Keratinocyte (primary cell): ENCODE measurements at places on chromosomes 11 and 22.
A peak's percentile ranks its signal among the peaks of the same experiment; 100 is the strongest.

DNA sequence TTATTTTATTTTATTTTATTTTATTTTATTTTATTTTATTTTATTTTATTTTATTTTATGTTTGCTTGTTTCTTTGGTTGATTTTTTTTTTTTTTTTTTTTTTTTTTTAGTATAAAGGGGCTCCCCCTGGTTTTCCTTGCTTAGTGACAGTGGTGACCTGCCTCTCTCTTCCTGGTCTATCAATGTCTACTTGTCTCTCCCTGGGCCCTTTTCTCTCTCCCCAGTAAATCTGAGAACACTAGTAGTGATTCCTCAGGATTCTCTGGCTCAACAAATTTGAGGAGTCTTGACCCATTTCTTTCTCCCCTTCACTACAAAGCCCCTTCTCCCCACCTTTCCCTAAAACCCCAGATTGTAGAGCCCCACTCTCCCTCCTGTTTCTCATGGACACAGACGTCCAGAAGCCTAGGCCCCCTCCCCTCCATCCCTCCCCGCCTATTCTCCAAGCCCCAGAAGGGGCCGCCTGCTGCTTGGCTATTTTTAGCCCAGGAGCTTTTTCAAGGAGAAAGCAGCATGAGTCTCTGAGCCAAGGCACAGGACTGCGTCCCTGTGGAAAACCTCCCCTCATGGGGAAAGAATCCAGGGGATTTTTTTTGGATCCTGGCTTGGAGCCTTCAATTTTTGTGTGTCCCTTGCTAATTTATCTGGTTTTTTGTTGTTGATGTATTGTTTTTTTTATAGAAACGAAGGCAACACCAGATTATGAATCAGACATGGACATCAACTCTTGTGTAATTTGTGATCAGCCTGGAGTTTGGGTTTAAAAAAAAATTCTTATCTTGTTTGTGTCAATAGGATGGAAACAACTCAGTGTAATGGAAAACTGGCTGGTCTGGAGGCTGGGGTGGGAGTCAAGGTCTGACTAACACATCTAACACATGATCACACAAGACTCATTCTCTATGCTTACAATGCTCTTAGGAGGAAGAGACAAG, 17.5 kb upstream of the ACCSL start:
- H3K27ac ChIP-seq, result no peak overlapping the region
- no peak overlapping the region for H3K4me3 ChIP-seq
- H3K4me1 ChIP-seq, result no peaks in the 10 kb centered on the region
- no peak for DNase-seq

- no peak overlapping the region for H3K27ac ChIP-seq
- peaks cover 2% of the 10 kb centered on the region for H3K36me3 ChIP-seq
- H3K4me1 ChIP-seq, result no peaks in the 10 kb centered on the region
- no peak for DNase-seq
- no peak overlapping the region for H3K4me3 ChIP-seq
- no peaks in the 10 kb centered on the region for H3K27me3 ChIP-seq
Measured at GRCh38 chr11:66789097-66789890, 53.9 kb upstream of the RCE1 start.

DNA sequence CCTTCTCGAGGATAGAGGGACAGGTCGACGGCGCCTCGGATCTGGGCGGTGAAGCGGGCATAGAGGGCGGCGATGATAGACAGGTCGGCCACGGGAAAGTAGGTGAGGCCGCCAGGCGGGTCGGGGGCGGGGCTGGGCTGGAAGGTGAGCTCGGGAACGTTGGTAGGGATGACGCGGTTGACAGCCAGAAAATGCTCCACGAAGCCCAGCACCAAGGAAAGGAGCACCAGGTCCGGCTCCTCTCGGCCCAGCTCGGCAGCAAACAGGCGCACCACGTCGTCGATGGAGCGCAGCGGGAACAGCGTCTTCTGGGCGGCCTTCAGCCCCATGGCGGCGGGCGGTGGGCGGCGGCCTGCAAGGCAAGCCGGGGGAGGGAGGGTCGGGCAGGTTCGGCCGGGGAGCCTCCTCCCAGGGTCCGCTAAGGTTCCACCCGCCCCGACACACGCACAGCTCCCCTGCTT, 540 bp downstream of the MEN1 start:
- peak overlapping the region; percentile 31 for H3K27ac ChIP-seq
- peaks cover 13% of the 10 kb centered on the region for H3K36me3 ChIP-seq
- H3K4me3 ChIP-seq, result peak overlapping the region; percentile 97
- peak; percentile 25 for DNase-seq
- H3K27me3 ChIP-seq, result no peaks in the 10 kb centered on the region

- DNase-seq, result no peak
- no peaks in the 10 kb centered on the region for H3K27me3 ChIP-seq
- H3K27ac ChIP-seq, result peak overlapping the region; percentile 93
- peaks cover 17% of the 10 kb centered on the region for H3K36me3 ChIP-seq
- H3K4me1 ChIP-seq, result peaks cover 36% of the 10 kb centered on the region
- H3K4me3 ChIP-seq, result no peak overlapping the region
Measured at GRCh38 chr11:62708392-62708791, 916 bp downstream of the GNG3 start.

GRCh38 chr11:83241291-83241946, 44.7 kb downstream of the CCDC90B start:
- H3K4me1 ChIP-seq, result no peaks in the 10 kb centered on the region
- no peaks in the 10 kb centered on the region for H3K27me3 ChIP-seq
- H3K36me3 ChIP-seq, result no peaks in the 10 kb centered on the region
- H3K27ac ChIP-seq, result no peak overlapping the region
- peak; percentile 23 for DNase-seq

- no peak overlapping the region for H3K4me3 ChIP-seq
- peak overlapping the region; percentile 50 for H3K27ac ChIP-seq
- DNase-seq, result no peak
- H3K27me3 ChIP-seq, result no peaks in the 10 kb centered on the region
- no peaks in the 10 kb centered on the region for H3K36me3 ChIP-seq
Measured at GRCh38 chr11:9693801-9694553, 30.1 kb downstream of the SWAP70 start.

GRCh38 chr11:108733479-108734116, 68.7 kb downstream of the DDX10 start:
- H3K36me3 ChIP-seq, result no peaks in the 10 kb centered on the region
- no peaks in the 10 kb centered on the region for H3K27me3 ChIP-seq
- H3K4me1 ChIP-seq, result peaks cover 18% of the 10 kb centered on the region
- no peak overlapping the region for H3K4me3 ChIP-seq
- no peak overlapping the region for H3K27ac ChIP-seq
- no peak for DNase-seq

DNA sequence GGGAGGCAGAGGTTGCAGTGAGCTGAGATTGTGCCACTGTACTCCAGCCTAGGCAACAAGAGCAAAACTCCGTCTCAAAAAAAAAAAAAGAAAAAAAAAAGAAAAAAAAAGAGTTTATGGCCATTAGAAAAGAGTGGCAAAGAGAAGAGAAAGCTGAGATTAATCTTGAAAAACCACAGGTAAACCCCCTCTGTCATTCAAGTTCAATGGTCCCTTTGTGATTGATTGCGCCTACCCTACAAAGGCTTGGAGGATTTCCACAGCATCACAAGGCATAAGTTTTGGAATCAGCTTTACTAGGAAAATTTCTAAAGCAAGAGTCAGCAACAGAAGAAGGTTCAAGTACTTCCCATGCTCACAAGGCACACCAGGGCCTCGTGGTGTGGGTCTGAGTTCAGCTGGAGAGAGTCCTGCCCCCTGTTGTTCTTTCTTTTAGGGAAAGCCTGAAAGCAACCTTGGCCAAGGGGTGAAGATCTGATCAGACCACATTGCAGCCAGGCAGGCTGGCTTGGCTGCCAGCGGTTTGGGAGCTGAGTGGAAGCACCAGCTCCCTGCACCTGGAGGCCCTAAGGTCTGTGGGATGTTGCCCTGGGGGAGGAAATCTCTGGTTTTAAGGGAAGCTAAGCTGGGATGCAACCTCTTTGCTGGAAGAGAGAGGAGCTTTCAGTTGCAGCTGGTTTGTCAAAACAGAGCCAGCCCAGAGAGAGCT, 41.8 kb downstream of the SLN start:
- no peaks in the 10 kb centered on the region for H3K4me1 ChIP-seq
- DNase-seq, result no peak
- H3K36me3 ChIP-seq, result no peaks in the 10 kb centered on the region
- H3K4me3 ChIP-seq, result no peak overlapping the region

DNA sequence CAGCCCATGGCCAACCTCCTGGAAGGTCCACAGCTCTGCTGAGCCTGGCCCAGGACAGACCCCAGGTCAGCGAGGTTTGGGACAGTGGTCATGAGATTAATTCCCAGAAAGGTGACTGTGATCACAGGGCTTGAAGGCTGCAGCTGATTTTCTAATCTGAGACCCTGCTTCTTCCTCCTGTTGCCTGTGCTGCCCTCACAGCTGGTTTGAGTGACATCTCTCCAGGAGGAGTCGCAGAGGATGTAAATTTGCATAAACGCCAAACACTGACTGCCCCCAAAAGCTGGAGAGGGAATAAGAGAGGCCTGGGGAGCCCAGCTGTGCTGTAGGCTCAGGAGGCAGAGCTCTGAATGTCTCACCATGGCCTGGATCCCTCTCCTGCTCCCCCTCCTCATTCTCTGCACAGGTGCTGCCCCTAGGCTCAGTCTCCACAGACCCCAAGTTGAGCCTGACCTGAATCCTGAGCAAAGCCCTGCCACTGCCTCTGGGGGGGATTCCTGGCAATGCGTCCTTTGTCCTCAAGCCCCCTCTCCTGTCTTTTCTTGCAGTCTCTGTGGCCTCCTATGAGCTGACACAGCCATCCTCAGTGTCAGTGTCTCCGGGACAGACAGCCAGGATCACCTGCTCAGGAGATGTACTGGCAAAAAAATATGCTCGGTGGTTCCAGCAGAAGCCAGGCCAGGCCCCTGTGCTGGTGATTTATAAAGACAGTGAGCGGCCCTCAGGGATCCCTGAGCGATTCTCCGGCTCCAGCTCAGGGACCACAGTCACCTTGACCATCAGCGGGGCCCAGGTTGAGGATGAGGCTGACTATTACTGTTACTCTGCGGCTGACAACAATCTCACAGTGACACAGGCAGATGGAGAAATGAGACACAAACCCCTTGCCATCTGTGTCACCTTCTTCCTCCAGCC, 23.8 kb downstream of the GGTLC2 start:
- DNase-seq, result no peak
- no peak overlapping the region for H3K4me3 ChIP-seq
- no peaks in the 10 kb centered on the region for H3K4me1 ChIP-seq
- H3K36me3 ChIP-seq, result no peaks in the 10 kb centered on the region

- no peak overlapping the region for H3K27ac ChIP-seq
- peaks cover 14% of the 10 kb centered on the region for H3K27me3 ChIP-seq
- no peaks in the 10 kb centered on the region for H3K4me1 ChIP-seq
- no peak overlapping the region for H3K4me3 ChIP-seq
Measured at GRCh38 chr11:14657841-14658240, 14.2 kb downstream of the PDE3B start.

DNA sequence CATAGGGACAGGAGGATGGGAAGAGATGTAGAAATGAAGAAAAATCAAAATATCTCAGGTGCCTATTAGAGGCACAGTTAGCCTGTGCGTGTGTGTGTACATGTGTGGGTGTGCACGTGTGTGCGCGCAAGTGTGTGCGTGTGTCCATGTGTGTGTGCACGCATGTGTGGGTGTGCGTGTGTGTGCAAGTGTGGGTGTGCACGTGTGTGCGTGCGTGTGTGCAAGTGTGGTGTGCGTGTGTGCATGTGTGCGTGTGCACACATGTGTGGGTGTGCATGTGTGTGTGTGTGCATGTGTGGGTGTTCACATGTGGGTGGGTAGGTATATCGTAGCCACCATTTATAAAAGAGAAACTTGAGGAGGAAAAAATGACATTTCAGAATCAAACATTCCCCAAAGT, 9.4 kb downstream of the CRYBB2 start:
- H3K27ac ChIP-seq, result no peak overlapping the region
- H3K36me3 ChIP-seq, result no peaks in the 10 kb centered on the region
- no peak for DNase-seq
- H3K4me3 ChIP-seq, result no peak overlapping the region

DNA sequence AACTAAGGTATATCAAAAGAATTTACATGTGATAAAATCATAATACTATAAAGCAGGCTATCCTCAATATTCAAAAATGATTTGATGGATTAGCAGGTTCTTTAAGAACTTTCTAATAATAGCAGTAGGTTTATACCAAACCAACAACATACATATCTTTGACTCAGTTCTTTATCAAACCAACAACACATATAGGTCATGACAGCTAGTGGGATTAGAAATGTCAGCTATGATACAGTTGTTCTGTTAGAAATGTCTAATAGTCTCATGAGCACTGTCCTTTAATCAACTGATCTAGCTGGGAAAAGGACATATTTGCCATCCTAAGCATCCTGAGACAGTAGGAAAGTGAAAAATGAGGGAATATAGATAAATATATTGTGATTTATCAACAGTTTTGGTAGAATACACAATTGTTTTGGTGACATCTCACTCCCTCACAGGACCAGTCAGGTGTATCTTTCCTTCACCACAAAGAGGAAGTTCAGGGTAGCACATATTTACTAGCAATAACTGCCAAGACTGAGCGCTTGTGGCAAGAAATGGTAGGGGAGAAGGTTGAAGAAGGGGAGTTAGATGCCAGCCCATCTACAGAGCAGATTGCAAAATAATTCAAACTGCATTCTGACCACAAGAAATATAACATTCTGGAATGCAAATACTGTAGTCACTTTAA, 90.8 kb upstream of the APOA1 start:
- no peaks in the 10 kb centered on the region for H3K36me3 ChIP-seq
- no peak overlapping the region for H3K4me3 ChIP-seq

- no peaks in the 10 kb centered on the region for H3K36me3 ChIP-seq
- H3K27ac ChIP-seq, result no peak overlapping the region
- H3K27me3 ChIP-seq, result peaks cover 7% of the 10 kb centered on the region
- peaks cover 2% of the 10 kb centered on the region for H3K4me1 ChIP-seq
Measured at GRCh38 chr22:42340829-42341383, 70.5 kb upstream of the TCF20 start.

GRCh38 chr11:111762981-111763643, 3.1 kb downstream of the PPP2R1B start:
- DNase-seq, result no peak
- H3K27ac ChIP-seq, result no peak overlapping the region
- no peaks in the 10 kb centered on the region for H3K27me3 ChIP-seq
- H3K36me3 ChIP-seq, result peaks cover 10% of the 10 kb centered on the region

DNA sequence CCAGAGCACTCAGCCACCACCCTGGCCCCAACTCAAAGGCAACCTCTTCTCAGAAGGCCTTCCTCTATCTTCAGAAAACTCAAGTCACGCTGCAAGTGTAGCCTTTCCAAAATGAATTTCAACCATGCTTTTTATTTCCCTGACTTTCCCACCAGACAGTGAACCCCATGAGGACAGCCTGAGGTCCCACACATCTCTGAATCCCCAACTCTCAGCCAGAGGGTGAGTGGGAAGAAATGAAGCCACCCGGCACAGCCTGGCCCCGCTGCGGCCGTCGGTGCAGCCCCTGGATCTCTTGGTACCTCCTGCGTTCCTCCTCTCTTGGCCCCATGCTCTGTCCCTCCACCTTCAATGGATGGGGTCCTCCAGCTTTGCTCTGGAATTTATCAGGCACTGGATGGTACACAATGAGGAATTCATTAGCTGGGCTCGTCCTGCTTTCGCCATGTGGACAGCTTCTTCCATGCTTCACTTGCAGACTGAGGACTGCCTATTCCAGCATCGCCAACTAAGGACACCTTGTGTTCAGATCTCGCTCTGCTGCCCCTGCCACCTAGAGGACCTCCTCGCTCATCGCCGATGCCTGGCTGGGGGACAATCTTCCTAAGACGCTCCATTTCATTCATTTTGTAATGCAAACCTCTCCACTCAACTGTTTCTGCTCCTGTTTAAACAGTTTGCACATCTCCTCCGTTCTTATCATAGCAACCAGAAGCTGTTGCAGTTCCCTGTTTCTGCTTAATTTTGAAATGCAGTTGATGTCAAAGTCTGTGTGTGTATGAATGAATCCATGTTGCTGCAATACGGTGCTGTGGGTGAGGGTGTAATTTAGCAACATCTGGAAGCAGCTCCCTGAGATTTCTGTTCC, 672.1 kb downstream of the TBC1D22A start:
- no peaks in the 10 kb centered on the region for H3K27me3 ChIP-seq
- no peaks in the 10 kb centered on the region for H3K36me3 ChIP-seq
- DNase-seq, result no peak
- no peaks in the 10 kb centered on the region for H3K4me1 ChIP-seq
